ENCODE measurements at places on chromosomes 12 and 14. TPM values are rescaled to one million over a fixed set of nuclear protein-coding genes. Genes with fewer than 3 reads are reported as not detected.

GRCh38 chr12:3920351-3921150, 47.4 kb upstream of the PARP11 start:
- no peak for DNase-seq

GRCh38 chr14:90560991-90561390, 164.2 kb downstream of the CALM1 start:
- DNase-seq: no peak

- no peak for DNase-seq
Measured at GRCh38 chr14:90577661-90578282, 180.9 kb downstream of the CALM1 start.

DNA sequence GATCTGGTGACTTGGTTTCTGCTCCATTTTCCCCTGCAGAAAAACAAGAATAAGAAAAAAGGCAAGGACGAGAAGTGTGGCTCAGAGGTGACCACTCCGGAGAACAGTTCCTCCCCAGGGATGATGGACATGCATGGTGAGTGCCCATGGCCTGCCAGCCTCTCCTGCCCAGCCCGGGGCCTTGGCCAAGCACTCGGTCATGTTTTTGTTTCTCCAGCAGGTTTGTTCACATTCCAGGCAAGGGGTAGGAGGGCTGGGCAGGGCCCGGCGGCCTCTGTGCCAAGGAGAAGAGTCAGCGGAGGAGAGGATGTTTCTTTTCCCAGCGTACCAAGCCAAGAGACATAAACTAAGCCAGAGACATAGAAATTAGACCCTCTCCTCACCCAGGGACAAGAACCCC, 13.6 kb downstream of the BCL7A start:
- DNase-seq: no peak

MYF5 gene
- polyA plus RNA-seq: not detected

OTUB2 gene
- polyA plus RNA-seq: 5.9 TPM

PLEKHG3 gene
- 83.8 TPM for polyA plus RNA-seq
